NB4 (cell line): ENCODE measurements at places on chromosomes 7 and 10.

DNA sequence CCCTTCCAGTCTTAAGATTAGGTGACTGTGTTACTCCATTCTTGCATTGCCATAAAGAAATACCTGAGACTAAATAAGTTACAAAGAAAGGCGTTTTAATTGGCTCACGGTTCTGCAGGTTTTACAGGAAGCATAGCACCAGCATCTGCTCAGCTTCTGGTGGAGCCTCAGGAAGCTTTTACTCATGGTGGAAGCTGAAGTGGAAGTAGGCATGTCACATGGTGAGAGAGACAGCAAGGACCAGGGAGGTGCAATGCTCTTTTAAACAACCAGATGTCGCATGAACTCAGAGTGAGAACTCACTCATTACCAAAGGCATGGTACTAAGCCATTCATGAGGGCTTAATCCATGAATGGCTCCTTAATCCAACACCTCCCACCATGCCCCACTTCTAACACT lies 34.0 kb upstream of the TMEM273 start:
- DNase-seq, result peak; percentile 13

DNA sequence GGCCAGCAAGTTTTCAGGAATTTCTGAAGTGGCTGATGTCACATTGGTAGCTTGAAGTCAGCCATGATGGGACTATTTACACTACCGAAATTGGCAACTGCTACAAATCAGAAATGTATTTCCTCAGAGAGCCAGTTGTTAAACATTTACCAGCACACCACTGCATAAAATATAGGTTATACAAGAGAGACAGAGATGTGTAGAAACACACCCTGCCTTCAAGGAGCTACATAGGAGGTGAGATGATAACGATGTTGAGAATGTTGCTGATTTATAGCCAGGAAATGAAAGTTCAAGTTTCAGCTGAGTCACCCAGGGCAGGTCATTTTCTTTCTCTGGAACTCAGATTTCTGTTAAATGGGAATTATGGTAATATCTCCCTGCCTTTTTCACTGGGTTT lies 46.0 kb upstream of the TCF7L2 start:
- DNase-seq, result no peak

DNA sequence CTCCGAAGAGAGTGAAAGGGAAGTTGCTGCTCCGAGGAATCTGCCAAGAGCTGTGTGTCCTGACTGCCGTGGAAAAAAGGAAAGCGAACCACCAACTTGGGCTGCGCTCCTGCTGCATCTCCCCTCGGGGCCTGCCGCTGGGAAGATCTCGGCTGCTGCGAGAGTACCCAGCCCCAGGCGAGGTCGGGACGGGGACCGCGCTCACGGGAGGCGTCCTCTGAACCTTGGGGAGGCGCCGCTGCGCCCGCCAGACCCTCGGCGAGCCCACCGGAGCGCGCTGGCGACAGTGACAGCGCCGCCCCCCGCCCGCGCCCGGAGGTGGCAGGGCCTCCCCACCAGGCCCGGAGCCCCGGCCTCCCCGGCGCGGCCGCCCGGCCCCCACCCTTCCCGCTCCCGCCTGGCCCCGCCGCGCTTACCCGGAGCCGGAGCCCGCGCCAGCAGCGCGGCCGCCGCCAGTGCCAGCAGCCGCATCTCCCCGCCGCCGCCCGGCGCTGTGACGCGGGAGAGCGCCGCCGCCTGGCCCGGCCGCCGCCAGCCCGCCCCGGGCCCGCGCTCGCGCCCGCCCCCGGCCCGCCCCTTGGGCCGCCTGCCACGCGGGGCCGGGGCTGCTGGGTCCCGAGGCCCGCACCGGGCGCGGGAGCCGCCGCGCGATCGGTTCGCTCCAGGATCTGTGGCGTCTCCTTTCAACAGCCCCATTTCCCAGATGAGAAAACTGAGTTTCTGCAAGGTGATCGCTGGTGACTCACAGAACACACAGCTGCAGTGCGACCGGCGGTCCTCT lies at the start of gene VSTM4:
VSTM4 (minus strand) TSS at position 508 of the 781 bp plus-strand sequence; CDS start at position 471, 37 bp downstream.
- no peak for DNase-seq

- no peak for DNase-seq
Measured at GRCh38 chr7:84277628-84278224, 83.1 kb upstream of the SEMA3A start.

DNA sequence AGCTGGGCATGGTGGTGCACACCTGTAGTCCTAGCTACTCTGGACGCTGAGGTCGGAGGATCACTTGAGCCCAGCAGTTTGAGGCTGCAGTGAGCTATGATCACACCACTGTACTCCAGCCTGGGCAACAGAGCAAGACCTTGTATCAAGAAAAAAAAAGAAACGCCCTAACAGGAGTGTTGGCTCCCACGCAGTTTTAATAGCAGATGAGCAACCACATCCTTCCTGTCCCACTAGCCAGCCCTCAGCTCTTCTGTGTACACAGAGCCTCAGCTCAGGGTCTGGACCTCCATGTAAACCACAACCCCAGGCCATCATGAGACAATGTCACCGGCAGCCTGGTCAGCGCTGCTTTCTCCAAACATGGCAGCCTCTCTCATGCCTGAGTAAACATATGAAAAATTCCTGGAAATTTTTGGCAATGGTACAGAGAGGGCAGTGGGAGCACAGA lies 108.2 kb downstream of the PIP4K2A start:
- peak; percentile 88 for DNase-seq

- no peak for DNase-seq
Measured at GRCh38 chr7:36316319-36316718, 73.3 kb upstream of the ANLN start.

DNA sequence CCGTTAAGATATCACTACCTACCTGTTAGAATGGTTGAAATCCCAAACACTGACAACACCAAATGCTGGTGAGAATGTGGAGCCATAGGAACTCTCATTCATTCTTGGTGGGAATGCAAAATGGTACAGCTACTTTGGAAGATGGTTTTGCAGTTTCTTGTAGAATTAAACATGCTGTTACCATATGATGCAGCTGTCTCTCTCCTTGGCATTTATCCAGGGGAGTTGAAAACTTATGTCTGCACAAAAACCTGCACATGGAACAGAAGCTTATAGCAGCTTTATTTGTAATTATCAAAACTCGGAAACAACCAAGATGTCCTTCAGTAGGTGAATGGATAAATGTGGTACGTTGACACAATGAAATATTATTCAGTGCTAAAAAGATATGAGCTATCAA lies 199.5 kb downstream of the BICC1 start:
- DNase-seq, result no peak

- no peak for DNase-seq
Measured at GRCh38 chr10:17038627-17039026, 91.0 kb downstream of the CUBN start.

- DNase-seq, result peak; percentile 41
Measured at GRCh38 chr7:92421676-92422435, 25.4 kb upstream of the GATAD1 start.

DNA sequence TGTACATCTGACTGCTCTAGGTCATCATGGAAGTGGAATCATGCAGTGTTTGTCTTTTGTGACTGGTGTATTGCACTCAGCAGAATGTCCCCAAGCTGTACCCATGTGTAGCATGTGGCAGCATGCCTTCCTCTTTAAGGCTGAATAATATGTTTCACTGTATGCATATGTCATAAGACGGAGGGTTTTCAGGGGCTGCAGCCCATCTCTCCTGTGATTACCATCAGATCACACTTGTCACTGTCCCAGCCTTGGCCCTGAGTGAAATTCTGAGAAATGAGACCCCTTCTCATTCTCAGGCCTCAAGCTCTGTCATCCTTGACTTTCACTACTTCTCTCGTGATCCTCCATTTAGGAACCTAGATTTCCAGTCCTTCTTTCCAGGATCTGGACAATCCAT lies 50.0 kb downstream of the CPXM2 start:
- no peak for DNase-seq

- DNase-seq, result peak; percentile 43
Measured at GRCh38 chr7:99579956-99580777, 17.9 kb upstream of the TMEM225B start.

GRCh38 chr10:89537364-89537763 lies 2.0 kb upstream of the SLC16A12 start:
- DNase-seq, result no peak

DNA sequence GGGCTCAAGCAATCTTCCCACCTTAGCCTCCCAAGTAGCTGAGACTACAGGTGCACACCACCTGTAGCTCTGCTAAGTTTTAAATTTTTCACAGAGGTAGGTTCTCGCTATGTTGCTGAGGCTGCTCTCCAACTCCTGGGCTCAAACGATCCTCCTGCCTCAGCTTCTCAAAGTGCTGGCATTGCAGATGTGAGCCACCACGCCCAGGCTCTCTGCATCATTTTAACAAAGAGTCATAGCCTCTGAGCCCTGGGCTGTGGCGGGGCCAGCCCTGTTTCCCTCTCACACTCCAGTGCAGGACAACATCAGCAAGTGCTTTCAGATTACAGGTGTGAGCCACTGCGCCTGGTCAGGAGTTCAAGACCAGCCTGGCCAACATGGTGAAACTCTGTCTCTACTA lies 102.5 kb downstream of the COL26A1 start:
- DNase-seq, result no peak

DNA sequence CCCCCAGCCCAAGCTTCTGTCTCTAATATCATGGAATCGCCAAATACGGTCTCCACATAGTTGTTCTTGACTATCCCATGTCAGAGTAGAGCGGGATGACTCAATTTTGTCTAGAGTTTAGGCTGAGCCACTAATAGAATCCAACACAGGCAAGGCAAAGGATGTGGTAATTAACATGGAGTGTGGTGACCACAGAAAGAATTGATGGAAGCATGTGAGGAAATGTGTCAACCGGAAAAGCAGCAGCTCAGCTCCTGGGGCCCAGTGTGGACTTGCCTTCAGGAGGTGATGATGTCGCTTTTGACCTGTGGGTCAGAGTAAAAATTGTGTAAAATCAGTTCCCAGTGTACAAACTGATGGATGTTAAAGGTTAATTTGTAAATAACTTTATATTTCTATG lies 139.3 kb upstream of the KLF6 start:
- DNase-seq, result no peak

GRCh38 chr10:32317795-32318357 lies 29.1 kb downstream of the EPC1 start:
- DNase-seq, result no peak

- peak; percentile 29 for DNase-seq
Measured at GRCh38 chr10:125878957-125879835, 1.9 kb downstream of the DHX32 start.

DNA sequence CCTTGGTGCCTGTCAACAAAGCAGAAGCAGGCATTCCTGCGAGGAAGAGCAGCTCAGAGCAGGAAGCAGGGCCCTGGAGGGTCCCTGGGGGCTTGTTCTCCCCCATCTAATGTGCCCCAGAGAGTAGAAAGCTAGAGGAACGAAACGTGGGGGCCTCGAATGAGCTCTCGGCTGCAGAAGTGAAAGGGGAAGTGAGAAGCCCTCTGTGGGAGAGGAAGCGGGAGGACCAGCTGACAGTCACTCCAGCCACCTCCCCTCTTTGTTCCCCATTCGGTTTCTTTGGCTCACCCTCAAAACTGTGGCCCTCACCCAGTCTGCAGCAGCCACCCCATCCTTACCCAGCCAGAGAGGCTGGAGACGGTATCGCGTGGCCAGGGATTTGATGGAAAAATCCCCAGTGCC lies 25.0 kb downstream of the C10orf105 start:
- DNase-seq, result peak; percentile 97

DNA sequence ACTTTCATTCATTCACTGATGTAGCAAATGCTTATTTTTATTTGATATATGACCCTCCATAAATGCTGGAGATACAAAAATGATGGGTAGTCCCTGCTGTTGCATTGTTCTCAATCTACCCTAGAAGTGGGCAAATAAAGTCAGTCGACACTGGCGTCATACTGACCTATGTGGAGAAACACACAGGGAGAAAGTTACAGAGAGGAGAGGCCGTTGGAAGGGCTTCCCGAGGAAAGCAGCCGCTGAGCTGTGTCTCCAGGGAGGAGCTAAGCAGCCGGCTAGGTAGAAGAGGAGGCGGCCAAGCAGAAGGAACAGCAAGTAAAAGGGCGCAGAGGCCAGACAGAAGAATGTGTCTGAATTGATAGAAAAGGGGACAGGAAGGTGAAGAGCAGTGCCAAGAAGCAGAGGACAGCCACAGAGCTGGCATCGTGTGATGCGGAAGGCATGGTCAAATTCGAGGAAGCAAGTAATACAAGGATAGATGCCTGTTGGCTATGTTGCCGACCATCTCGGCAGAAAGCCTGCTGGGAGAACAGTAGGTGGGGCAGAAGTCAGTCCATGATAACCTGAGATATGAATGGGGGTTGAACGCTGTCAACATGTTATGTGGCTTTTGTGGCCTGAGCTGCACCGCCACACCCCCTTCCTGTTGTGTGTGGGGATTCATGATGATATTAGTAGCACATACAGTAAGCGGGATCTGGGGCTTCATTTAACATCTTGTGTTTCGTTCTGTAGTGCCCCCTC lies 25.9 kb downstream of the ST8SIA6 start:
- DNase-seq, result peak; percentile 31

GRCh38 chr7:1555813-1556543 lies at the start of gene TMEM184A:
TMEM184A (minus strand) TSS chr7:1556205; CDS start chr7:1555484, 721 bp downstream.
- DNase-seq, result peak; percentile 62

- no peak for DNase-seq
Measured at GRCh38 chr10:5538892-5539651, 14.3 kb downstream of the CALML3 start.

- DNase-seq, result peak; percentile 90
Measured at GRCh38 chr7:74083117-74083876, at the start of gene LIMK1. LIMK1 (plus strand) TSS chr7:74083804; CDS start chr7:74083991, 187 bp downstream.

GRCh38 chr10:8405596-8405995 lies 351.1 kb downstream of the GATA3 start:
- DNase-seq, result no peak
